SK-N-DZ (cell line): ENCODE measurements at places on chromosomes 6 and 20.

DNA sequence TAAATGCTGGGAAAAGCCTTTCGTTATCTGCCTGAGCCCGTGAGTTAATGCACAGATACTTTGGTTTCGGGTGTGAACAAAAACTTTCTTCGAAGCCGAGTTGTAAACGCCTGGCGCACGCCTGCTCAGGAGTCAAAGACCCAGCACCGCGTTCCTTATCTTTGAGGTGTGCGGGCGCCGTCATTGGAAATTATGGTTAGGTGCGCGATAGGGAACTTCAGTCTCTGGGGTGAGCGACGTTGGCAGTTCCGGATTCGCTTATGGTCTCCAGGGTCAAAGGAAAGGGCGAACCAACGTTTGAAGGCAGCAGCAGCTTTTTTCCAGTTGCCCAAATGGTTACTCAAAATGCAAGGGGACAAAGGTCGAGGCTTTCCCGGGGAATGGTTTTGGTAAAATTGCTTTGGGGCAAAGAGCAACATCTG, 853 bp downstream of the SLC22A3 start:
- DNase-seq = no peak

- no peak for DNase-seq
Observed at GRCh38 chr20:44580581-44581268, 1.7 kb upstream of the PKIG start.

DNA sequence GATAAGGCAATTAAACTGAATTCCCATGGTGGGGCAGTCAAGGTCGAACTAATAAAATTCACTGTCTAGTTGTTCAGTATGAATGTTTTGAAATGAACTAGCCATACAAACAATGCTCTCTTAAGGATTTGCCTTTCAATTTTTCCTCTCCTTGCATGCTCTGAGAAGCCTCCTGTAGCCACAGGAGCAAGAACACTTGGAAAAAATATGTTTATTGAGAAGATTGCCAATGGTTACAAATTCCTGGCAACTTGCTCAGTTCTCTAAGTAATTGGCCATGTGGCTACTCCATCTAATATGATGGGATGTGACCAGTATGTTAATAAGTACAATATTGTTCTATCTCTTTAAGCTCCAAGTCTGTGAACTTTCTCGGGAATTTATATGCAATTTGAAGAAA, 49.4 kb downstream of the FUT9 start:
- DNase-seq = no peak

DNA sequence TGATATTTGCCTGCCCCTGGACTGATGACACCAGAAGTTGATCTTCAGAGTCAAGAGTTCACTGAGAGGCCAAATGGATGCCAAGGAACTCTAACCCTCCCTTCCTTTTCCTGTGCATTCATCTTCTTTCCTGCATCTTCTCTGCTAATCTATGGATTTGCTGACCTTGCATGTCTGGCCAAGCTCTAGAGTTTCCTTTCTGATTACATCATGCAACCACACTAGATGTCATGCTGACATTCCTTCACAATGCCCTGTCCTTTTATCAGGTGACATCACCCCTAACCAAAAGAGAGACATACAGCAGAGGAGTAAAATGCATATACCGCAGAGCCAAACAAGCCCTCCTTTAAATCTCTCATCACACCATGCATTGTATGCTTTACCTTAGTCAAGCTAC, 487.6 kb downstream of the TFAP2A start:
- DNase-seq = no peak

DNA sequence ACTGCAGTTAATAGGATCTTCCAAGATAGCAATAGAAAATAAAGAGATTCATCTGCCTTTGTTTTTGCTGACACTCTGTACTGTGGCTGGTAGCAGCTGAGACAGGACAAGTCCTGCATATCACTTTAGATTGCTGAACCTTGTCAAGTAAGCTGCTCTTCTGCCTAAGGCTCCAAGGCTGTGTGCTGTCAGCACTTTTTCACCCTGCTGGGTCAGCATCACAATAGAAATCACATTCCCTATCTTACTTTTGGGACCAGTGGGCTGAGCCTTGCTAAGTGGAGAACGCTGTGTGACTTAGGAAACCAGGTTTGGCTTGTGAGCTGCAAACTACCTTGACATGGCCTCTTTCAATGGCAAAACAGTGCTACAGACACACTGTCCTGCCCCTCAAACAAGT, 263.9 kb downstream of the FRK start:
- no peak for DNase-seq

DNA sequence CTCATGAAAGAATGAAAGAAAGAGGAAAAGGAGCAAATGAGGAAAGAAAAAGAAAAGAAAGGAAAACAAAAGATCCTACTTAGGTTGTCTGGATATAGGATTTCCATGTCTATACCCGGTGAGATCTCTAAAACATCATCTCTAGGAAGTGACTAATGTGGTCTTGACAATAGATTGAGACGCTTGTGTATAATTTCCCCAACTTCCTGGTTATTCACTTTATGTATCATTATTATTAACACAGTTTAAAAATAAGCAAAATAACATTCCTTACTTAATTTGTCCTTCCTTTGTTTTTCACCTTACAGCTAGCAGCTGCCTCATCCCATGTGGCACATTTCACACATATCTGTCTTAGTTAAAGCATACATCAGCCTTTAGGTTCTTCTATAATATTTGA, 27.0 kb downstream of the LAMA4 start:
- DNase-seq = no peak

DNA sequence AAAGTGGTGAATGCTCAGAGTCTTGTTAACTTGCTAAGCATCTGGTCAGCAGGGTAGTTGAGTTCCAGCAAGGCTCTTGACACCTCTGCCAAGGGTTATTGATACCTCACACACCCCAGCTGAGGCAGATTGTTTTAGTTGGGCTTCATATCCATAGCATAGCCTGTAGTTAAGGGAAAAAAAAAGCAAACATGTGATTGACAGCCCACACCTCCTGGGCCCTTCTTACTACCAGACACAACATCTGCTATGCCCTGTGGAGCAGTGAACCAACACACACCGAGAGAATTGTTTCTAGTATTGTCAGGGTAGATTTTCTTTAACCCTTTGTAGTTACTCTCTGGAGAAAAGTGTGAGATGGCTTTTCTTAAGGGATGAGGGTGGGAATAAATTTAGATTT, 697.0 kb upstream of the POU3F2 start:
- no peak for DNase-seq
